HFFc6 (cell line): ENCODE measurements at places on chromosomes 11 and 22. TPM values are rescaled to one million over a fixed set of nuclear protein-coding genes. Genes with fewer than 3 reads are reported as not detected.

The MS4A7 gene
- total RNA-seq, result not detected in 3 replicates

The INPPL1 gene
- total RNA-seq, result 187 to 228 TPM (median 223 TPM) in 3 replicates

The MPEG1 gene
- not detected in 3 replicates for total RNA-seq

The USH1C gene
- total RNA-seq, result not detected in 3 replicates

DNA sequence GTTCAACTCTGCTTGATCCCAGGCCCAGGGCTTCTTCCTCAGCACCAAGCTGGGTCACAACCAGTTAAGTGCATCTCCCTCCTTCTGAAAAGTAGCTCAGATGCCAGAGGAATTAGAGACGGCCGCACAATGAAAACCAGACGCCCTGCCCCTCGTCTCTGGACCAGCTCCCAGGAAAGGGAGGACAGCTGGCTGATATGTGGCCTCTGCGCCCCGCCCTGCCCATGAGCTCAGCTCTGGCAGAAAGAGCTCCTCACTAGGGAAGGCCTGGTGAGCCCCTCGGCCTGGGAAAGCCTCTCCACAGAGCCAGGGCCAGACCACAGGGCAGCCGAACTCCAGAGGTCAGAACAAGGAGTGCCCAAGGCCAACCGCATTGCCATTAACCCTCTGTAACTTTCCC lies 18.1 kb upstream of the SCGB1A1 start:
- H3K36me3 ChIP-seq, result no peaks in the 10 kb centered on the region
- H3K27ac ChIP-seq, result 0 out of 2 replicates have a peak overlapping the region, but pooled peaks have one; percentile 21
- H3K4me1 ChIP-seq, result peaks cover 37% of the 10 kb centered on the region
- peak; percentile 72 for DNase-seq
- H3K4me3 ChIP-seq, result 0 out of 2 replicates have a peak overlapping the region, but pooled peaks have one; percentile 13

DNA sequence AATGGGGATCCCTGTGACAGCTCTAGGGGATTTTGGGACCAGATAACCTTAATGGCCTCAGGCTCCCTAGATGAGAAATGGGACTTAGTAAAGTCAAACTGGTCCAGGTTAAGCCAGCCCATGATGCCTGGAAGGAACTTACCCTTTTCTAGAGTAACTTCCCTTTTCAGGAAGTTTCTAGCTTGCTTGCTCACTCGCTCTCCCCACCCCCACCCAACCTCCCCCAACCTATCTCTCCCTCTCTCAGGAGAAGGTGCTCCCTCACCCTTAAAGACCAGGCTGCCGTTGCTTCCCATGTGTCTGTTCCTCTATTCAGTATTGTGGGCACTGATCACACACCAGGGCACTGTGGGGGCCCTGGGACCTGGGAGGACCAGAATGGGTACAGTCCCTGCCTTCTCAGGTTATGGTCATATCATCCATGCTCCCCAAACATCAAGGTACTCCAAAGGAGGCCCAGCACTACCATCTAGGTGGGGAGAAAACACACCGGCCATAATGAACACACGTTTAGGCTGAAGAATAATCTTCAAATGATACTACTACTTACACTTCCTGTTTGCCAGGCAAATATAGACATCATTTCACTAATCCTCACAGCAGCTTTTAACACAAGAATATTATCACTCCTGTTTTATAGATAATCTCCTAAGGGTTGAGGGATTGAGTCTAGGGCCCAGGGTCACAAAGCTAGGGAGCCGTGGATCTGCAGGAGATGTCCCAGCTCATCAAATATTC lies 18.2 kb downstream of the KCNQ1OT1 start:
- H3K36me3 ChIP-seq, result no peaks in the 10 kb centered on the region
- no peak overlapping the region for H3K4me3 ChIP-seq
- H3K27ac ChIP-seq, result no peak overlapping the region
- peaks cover 13% of the 10 kb centered on the region for H3K27me3 ChIP-seq
- DNase-seq, result no peak

The F2 gene
- not detected in 3 replicates for total RNA-seq

GRCh38 chr11:27281740-27282590 lies 81.0 kb downstream of the CCDC34 start:
- peak overlapping the region; percentile 39 for H3K4me3 ChIP-seq
- H3K27me3 ChIP-seq, result peaks cover 2% of the 10 kb centered on the region; the same call in 1 of the 2 replicates
- peak overlapping the region; percentile 84 for H3K27ac ChIP-seq
- DNase-seq, result peak; percentile 78

The SMC1B gene
- total RNA-seq, result not detected in 3 replicates
